ENCODE measurements at places on chromosomes 1 and 21.

GRCh38 chr21:31801551-31802219 is 69.8 kb upstream of the SCAF4 start:
- no peak for DNase-seq

GRCh38 chr1:206442101-206442500 is 28.2 kb upstream of the IKBKE start:
- DNase-seq: no peak

- DNase-seq: no peak
Measured at GRCh38 chr21:45736042-45736689, 92.6 kb downstream of the PCBP3 start.

GRCh38 chr1:228176024-228176395 is 10.4 kb downstream of the IBA57 start:
- DNase-seq: no peak

- no peak for DNase-seq
Measured at GRCh38 chr1:180248731-180249681, 18.9 kb downstream of the LHX4 start.

- DNase-seq: no peak
Measured at GRCh38 chr1:3402258-3403010, 52.0 kb upstream of the ARHGEF16 start.

DNA sequence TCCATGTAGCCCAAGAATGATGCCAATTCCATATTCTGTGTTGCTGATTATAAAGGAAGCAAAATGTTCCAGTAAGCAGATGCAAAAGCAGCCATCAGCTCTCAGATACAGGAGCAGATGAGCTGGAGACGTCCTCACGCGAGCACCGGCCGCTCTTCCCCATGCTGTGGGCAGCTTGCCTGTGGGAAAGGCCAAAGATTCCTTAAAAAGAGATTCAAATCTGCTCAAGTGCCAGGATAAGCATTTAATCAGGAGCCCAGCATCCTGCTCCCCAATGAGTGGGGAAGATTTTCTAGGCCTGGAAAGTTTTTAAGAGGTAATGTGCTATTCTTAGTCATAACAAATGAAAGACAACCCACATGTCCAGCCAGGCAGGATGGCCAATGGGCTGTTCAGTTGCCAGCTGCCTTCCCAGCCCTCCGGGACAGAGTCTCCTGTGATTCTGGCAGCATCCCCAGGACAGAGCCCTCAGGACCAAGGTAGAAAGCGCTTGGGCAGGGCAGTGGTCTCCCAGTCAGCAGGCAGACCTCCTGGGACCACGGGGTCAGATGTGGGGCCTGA is 108.2 kb upstream of the TMPRSS2 start:
- DNase-seq: no peak

DNA sequence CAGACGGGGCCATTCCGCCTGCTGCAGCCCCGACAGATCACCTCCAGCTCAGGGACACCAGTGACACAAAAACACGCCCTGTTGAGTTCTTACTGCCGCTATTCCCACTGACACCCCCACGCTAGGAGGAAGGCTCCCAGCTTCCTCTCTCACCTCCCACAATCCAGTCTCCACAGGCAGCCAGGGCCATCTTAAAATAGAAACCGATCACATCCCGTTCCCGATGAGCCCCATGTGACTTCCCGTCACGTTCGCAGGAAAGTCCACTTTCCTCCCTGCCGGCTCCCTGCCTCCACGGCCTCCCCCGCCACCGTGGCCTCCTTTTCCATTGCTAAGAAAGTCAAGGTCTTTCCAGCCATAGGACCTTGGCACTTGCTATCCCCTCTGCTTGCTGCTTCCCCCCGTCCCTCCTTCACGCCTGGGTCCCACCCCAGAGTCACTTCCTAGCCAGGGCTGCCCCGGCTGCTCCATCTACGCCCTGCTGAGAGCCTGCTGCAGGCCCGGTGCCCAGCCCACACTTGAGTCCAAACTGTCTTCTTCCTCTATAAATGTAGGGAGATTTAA is 24.0 kb upstream of the DDOST start:
- no peak for DNase-seq

GRCh38 chr1:194295685-194296084 is 1109.3 kb upstream of the B3GALT2 start:
- DNase-seq: peak; percentile 1

GRCh38 chr1:54276617-54277450 is 76.9 kb downstream of the MRPL37 start:
- DNase-seq: no peak

GRCh38 chr1:234699795-234700665 is 90.1 kb upstream of the IRF2BP2 start:
- DNase-seq: peak; percentile 5

DNA sequence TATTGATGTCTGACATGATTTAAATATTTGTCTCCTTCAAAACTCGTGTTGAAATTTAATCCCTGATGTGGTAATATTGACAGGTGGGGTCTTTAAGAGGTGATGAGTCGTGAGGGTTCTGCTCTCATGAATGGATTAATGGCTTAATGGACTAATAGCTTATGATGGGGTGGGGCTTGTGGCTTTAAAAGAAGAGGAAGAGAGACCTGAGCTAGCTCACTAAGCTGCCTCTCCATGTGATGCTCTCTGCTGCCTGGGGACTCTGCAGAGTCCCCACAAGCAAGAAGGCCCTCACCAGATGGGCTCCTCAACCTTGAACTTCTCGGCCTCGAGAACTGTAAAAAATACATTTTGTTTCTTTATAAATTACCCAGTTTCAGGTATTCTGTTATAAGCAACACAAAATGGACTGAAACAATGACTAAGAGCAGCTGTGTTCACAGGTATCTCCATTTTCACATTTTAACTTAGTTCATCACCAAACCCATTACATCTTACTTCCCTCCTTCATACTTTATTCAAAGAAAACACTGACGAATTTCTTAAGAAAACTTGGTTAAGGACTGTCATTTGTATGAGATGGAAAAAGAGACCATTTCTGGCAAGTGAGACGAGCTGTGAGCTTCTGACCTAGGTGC is 12.1 kb upstream of the AIM2 start:
- no peak for DNase-seq

DNA sequence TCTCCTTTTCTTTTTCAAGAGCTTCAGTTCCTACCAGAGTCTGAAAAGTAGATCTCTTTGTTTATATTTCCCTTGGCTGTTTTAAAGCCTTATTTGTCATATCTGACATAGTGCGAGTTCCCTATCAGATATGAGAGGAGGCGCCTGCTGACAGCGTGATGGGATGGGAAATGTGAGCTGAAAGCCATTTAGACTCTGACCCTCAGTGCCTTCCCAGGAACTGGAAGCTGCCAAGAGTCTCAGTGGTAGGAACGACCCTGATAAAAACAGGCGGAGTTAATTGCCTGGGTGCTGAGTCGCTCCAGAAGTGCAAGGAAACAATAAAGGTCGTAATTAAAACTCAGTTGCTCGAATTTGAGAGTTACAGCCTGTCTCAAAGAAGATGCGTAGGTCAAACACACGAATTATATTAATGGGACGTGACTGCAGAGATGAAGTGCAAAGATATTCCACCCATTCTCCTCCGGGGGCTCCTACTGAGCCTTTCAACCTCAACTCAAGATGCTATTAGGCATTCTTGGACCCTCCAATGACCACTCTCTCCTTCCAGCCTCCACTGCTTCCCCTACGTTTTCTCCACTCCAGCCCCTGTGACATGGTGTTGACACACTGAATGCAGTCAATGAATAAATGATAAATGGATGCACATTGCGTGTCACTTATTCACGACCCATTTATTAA is 84.6 kb downstream of the KAZN start:
- DNase-seq: no peak

DNA sequence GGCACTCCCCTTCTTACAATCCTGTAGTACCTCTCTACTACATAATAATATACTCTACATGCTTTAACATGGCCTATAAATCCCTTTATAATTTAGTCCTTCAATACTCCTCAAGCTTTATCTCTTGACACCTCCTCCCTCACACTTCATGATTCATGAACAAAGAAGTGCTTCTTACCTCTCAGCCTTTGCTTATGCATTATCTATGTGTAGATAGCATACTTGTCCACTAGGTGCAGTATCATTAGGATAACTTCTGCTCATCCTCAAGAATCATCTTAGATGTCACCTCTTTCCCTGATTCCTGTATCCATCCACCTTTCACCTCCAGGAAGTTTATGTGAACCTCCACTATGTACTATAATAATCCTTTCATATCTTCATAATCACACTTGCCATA is 74.4 kb downstream of the COL24A1 start:
- DNase-seq: no peak

GRCh38 chr1:166813508-166814223 is 25.6 kb upstream of the POGK start:
- no peak for DNase-seq

GRCh38 chr1:166597516-166597915 is 241.8 kb upstream of the POGK start:
- no peak for DNase-seq

DNA sequence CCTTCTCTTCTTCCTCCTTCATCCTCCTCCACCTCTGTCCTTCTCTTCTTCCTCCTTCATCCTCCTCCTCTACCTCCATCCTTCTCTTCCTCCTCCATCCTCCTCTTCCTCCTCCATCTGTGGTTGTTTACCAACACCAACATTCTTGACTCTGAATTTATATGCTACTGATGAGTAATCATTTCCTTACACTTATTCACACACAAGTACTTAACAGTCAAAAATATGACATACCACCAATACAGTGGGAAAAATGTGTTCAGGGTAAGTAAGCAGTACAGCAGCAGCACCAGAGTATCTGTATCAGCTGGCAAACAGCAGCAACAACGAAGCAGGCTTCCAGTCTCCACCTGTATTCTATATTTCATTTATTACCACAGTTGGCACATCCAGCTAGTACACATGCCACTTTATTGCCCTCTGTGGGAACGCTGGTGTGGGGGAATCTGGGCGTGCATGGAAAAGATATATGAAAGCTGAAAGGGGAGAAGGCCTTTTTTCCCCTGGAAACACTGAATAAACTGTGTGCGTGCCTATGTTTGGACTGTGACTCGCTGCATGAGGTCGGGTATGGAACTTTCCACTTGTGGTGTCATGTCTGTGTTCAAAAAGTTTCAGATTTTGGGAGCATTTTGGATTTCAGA is 16.0 kb downstream of the ADSS2 start:
- DNase-seq: no peak

GRCh38 chr1:76615253-76616035 is 251.8 kb upstream of the ST6GALNAC5 start:
- no peak for DNase-seq

- DNase-seq: no peak
Measured at GRCh38 chr1:201732351-201732750, 96.6 kb upstream of the IPO9 start.

GRCh38 chr1:196494766-196495165 is 113.5 kb downstream of the KCNT2 start:
- DNase-seq: no peak

DNA sequence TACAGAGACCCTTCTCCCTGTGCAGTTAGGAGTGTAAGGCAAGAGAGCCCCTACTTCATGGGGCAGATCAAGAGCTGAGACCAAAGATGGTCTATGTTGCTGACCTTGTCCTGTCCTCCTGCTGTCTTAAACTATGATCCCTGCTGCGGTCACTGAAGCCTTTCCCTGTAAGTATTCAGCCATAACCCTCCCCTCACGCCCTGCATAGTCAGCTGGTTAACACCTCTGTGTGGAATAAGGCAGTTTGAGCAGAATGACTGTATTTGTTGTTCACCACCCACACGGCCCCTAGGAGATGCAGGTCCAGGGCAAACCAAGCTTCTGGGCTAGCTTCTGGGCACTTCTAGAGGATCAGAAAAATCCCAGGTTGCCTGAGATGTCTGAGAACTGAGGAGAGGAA is 356 bp downstream of the TSPAN1 start:
- no peak for DNase-seq

DNA sequence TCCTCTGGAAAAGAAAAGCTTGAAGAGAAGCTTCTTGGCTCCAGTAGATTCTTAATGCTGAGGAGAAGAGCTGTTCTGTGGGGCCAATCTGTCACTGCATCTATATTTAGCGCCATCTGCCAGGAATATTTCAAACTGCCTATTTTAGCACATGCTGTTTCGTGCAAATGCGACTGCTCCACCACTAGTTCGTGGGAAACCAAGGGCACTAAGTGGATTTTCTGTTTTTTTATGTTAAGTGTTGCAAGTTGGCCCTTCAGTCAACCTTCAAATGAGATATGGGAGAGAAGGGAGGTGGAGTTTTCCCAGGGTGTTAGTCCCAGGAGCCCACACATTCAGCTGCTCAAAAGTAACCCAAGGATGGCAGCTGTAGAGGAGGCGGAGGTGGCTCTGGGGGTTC is 91.9 kb downstream of the TSEN15 start:
- DNase-seq: no peak

GRCh38 chr1:111948209-111949171 is 41.0 kb downstream of the KCND3 start:
- no peak for DNase-seq

GRCh38 chr1:154567386-154568156 is at the start of gene CHRNB2:
TSS of gene CHRNB2 (plus strand) at chr1:154567778. CDS start at chr1:154568045, 267 bp downstream.
- peak; percentile 38 for DNase-seq

GRCh38 chr1:183416850-183417771 is 1.1 kb downstream of the NMNAT2 start:
- no peak for DNase-seq

GRCh38 chr21:40386294-40386911 is 460.6 kb downstream of the DSCAM start:
- DNase-seq: no peak

DNA sequence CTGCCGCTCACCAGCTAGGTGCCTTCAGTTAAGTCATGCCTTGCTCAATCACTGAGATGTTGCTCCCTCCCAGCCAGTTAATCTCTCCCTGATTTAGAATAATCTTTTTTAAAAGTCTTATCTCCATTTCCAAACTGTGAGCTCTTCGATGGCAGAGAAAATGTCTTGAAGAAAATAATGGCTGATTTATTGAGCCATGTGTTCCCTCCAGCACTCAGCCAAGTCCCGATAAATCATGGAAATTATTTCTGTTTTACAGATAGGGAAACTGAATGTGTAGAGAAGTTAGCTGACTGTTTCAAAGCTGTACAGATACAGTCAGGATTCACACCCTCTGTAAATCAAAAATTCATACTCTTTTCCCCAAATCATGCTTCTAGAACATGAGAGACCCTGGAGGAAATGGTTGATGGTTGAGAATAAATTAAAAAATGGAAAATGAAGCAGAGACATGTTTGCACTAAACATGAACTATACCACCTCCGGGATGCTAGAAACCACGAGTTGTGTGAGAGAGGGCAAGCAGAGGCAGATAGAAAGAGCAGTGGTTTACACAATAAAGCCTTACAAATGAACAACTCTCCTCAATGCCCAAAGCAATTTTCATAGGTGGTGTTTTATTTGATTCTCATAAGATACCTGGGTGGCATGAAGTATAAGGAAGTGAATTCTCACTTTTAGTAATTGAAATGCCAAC is 376.4 kb downstream of the PLPP3 start:
- DNase-seq: no peak

GRCh38 chr1:245462161-245462560 is 307.4 kb downstream of the KIF26B start:
- DNase-seq: no peak

DNA sequence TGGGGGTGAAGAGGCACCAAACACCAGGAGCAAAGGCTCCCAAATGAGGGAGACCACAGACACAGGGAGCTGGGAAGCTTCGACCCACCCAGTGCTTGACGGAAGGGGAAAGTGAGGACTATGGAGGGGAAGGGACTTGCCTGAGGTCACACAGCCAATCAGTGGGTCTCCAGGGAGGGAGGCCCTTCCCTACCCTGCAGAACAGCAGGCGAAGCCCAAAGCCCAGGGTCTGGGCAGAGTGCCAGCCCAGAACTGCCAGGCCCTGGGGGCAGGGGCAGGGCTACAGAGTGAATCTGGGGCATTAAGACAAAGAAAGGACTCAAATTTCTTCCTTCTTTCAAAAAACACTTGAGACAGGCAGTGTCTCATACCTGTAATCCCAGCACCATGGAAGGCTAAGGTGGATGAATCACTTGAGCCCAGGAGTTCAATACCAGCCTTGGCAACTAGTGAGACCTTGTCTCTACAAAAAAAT is 45.5 kb upstream of the ECE1 start:
- no peak for DNase-seq

Measured in T-helper 22 cell (primary cell).